ENCODE measurements at places on chromosomes 11 and 22. TPM values are rescaled to one million over a fixed set of nuclear protein-coding genes. Genes with fewer than 3 reads are reported as not detected.

DNA sequence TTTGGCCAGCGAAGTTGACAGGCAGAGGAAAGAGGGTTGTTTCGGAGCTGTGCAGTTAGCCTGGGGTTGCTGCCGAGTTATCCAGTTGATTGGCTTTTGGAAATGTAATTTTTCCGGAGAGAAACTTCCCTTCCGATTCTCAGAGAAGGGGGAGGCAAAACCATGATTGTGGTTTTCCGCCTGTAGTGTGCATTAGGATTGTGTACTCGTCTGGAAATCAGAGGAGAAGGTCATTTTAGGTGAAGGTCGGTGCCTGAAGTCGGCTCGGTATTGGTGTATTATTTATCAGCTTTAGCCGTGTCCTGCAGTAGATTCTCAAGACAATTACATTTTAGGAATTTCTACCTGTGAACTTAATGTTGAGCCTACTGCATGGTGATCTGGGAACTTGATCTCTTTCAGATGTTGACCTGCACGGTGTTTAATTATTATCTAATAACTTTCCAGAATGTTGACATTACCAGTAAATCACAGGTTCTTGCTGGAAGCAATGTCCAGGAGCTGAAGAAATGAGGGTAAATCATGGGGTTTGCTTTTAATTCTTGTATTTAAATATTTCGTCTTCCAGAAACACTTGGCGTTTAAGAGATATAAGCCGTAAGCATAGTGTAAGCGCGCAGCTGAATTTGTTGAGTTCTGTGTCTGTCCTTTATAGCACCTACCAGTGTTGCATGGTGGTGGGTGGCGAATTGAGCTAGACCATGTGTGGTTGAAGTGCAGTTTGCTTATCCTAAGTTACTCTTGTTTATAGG is 1.3 kb downstream of the ARHGEF12 start:
- no peak for DNase-seq

The PCF11 gene
- 161 TPM for total RNA-seq

- no peak for DNase-seq
Observed at GRCh38 chr11:107218123-107219013, 200.1 kb upstream of the GUCY1A2 start.

DNA sequence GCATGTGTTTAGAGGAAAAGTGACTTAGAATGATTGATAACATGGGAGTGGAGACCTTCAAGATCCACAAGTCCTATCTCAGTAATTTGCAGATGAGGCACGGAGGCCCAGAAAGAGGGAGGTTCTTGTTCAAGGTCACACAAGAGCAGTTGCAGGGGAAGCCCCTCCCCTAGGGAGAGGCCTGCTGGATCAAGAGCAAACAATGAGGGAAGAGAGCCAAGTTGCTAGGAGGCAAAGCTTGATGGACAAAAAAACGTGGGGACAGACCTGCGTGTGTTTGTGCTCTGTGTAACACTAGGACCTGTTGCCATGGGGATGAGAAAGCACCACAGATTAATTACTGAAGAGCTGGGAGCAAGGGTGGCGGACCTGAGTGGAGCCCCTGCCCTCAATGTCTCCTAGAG is 6.4 kb upstream of the MFRP start:
- no peak for DNase-seq

DNA sequence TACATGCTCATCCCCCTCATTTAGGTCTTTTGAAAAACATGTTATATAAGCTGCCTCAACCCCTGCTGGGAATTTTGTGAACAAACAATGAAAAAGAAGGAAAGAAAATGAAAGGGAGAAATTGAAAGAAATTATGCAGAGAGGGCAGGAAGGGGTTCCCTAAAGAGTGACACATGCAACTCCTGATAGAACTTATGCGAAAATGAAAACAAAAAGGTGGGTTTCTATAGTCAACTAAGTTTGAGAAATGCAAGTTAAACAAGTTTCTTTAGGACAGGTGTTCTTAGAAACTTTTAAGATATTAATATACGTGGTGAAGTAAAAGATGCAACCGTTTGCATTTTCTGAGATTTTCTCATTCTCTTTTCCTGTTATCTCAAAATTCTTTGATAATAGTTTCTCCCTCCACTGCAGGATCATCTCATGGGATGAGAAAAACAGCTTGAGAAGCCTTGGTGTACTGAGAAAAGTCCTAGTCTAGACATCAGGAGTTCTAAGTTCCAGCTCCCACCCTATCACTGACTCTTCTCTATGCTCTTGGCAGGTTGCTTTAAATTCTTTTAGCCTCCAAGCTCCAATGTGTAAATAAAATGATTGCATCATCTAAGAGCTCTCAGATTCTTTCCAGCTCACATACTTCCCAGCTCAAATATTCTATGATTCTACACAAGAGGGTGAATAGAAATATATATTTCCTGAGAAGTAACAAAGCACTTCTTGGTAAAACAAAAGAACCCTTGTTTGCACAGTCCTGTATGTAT is 109.2 kb downstream of the FAM76B start:
- DNase-seq = no peak
